ENCODE measurements at places on chromosomes 7 and 10.

DNA sequence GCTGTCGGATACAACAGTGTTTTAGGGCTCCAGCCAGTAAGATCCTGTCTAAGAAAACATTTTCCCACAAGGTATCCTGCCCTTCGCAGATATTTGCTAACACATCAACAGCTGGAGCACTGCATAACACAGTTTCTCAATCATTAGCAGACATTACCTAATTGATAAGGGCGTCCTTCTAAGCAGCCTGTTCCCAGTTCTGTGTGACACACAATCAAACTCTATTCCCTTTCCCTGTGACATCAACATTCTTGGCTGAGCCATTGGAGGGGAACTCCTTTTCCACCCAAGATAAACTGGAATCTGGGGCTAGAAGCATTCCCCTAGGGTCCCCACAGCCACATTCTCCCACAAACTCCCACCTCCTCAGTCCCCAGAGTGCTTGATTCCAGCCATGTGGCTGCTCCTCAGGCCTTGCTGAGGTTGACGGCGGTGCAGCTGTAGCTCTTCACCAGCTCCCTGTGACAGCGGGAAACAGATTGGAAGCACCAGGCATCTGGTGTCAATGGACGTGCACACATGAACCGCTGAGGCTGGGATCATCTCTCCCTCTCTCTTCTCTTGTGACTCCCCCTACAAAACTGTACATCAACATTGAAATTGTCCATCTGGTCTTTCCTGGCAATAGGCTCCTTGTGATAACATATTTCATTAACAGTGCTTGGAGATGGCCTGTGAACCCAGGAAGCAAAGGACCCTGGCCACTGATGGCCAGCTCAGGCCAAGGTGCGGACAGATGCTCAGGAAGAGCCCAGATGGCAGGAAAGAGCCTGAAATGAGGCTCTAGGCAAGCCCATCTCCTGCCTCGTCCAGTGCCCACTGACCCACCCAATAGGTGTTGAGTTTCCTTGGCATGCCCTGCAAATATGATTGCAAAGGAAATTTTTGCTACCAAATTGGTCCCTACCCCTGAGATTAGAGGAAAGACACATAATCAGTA, 131.1 kb upstream of the TBX20 start:
- no peak for DNase-seq

- no peak for DNase-seq
Measured at GRCh38 chr7:51325908-51326307, 9.3 kb upstream of the COBL start.

- no peak for DNase-seq
Measured at GRCh38 chr10:132972986-132973902, 30.9 kb upstream of the CFAP46 start.

DNA sequence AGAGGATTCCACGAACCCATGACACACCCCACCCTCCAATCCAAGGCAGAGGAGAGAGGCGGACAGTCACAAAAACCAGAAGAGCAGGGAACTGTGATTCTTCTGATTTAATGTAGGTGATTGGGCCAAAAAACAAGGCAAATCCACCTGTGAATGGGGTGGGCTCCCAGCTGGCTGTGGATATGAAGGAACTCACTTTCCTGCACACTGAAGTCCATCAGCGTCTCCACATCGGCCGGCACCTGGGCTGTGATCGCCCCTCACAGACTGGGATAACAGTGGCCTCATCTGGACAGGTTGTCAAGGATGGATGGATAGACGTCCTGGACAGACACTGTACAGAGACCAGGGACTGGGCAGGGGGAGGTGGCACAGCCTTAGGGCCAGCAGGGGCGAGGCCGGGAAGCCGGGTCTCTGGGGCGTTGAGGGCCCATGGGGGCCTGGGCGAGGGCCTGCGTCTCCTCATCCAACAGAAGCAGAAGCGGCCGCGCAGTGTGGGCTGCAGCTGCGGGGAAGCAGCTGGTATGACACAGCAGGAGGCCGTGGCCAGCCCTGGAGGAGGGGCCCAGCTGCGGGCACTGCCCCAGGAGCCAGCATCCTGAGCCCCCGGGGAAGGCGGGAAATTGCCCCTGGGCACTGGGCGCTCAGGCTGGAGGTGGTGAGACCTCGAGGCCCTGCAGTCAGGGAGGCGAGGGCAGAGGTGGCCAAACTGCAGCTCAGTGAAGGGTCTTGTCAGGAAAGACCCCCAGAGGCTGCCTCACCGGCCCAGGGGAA, 54.2 kb downstream of the DIP2C start:
- no peak for DNase-seq
